ENCODE measurements at places on chromosomes 6 and 20. TPM values are rescaled to one million over a fixed set of nuclear protein-coding genes. Genes with fewer than 3 reads are reported as not detected.

- no peak for DNase-seq
These were observed 3.0 kb downstream of the SYNDIG1 start for GRCh38 chr20:24472426-24472825.

GRCh38 chr6:1321738-1322137 lies 9.8 kb downstream of the FOXQ1 start:
- DNase-seq = no peak

GRCh38 chr6:16432075-16433032 lies 194.0 kb downstream of the GMPR start:
- DNase-seq = no peak

- DNase-seq = no peak
These were observed 198.7 kb downstream of the MOXD1 start for GRCh38 chr6:132202574-132202973.

- DNase-seq = no peak
These were observed 61.6 kb downstream of the TIAM2 start for GRCh38 chr6:155056756-155057155.

DNA sequence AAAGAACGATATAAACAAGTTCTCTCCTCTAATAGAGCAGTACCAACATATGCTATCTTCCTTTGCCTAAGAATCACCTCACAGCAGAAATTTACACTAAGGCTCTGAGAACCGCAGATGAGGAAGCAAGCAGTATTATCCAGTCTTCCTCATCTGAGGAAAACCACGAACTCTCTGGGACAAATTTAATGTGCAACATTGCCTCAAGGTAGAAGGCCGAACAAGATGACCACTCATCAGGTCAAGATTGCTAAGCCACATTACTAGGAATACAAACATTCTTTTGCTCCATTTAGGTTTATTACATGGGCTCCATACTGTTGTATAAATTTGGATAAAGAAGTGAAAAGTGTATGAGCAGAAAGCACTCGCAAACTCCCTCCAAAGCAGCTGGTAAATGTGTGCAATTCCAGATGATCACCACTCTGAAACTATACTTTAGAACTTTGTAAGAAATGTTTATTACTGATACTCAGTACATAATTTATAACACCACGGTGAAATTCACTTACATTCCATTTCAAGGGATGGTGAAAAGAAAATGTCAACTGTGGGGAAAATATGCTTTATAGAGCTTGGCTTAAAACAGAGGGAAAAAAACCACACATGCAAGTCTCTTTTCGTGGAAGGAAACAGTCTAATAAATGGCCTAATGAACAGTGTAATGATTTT lies 398.4 kb downstream of the BTBD9 start:
- no peak for DNase-seq

- no peak for DNase-seq
These were observed 459.9 kb downstream of the BCKDHB start for GRCh38 chr6:80566361-80566760.

GRCh38 chr6:90709431-90709996 lies 122.6 kb upstream of the MAP3K7 start:
- DNase-seq = no peak

GRCh38 chr20:46350201-46350985 lies 42.1 kb upstream of the CDH22 start:
- DNase-seq = no peak

- no peak for DNase-seq
These were observed 271.6 kb upstream of the PRND start for GRCh38 chr20:4449957-4450715.

DNA sequence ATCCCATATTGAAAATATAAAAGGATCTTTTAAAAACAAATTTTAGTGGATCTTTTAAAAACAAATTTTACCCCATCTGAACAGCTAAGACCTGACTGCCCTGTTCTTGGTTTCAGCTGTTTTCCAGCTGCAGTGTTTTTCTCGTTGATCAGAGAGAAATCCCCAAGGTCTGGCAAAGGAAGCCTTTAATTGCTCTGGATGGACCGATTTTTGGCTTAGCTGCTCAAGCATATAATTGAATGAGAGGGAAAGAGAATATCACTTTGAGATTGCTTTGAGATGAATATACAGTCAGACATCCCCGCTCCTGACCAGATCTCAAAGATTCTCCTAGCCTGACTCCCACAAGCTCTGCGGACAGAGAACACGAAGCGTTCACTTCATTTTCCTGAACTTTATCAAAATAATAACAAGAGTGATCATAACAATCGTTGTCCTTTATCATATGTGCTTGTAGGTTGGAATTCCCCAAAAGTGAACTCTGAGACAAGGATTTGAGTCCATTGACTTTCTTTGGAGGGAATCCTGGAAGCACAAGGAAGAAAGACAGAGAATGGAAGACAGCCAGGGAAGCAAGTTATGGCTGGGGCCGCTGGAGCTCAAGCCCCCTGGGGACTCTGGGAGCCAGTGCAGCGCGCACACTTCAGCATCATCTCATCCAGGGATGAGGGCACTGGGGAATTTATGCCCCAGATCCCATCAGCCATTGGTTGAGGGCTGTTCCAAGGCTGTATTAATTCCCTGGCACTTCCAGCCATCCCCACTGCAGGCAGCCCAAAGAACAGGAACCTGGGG lies 101.3 kb downstream of the SNX5 start:
- DNase-seq = no peak

DNA sequence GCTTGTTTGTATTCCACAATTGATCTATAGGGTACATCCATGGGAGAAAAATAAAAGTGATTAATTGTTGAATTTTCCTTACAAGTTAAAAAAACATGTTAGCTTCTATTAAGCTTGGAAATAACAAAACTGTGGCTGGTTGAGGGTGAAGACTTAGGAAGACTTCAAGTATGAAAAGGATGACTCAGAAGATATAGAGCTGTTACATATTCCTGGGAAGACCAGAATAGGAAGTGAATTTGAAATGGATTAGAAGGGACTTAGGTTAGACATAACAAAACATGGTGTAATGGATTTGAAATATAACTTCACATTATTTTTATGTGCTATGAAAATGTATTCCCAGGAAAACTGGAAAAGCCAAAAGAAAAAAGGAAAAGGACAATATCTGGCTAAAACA lies 732.2 kb downstream of the HDGFL1 start:
- DNase-seq = no peak

DNA sequence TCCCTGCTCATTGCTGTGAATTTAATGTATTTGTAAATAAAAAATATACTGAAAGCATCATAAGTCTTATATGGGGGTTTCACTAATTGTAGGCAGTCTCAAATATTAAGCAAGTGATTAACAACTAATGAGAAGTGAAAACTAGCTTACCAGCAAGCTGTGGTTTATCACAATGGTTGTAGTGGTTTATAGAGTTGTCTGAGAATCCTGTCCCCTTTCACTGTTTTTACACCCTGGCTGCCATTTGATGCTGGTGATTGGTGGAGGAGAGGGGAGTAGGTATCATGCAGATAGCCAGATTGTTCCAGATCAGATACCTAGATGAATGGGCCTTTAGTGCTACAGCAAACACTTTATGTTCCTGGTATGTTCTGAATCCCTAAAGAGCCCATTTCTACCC lies 6.0 kb downstream of the MKKS start:
- DNase-seq = no peak

DNA sequence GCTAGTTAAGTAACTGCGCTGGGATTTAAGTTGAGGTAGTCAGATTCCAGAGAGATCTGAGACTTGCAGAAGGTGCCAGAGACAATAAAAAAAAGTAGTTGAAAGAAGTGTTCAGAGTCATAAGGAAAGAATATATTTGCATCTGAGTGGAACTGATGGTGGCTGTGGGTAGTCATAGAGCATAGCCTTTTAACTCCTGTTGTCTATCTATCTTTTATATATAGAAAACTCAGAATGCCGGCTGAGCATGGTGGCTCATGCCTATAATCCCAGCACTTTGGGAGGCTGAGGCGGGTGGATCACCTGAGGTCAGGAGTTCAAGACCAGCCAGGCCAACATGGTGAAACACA lies 62.0 kb downstream of the CARMIL1 start:
- DNase-seq = no peak

DNA sequence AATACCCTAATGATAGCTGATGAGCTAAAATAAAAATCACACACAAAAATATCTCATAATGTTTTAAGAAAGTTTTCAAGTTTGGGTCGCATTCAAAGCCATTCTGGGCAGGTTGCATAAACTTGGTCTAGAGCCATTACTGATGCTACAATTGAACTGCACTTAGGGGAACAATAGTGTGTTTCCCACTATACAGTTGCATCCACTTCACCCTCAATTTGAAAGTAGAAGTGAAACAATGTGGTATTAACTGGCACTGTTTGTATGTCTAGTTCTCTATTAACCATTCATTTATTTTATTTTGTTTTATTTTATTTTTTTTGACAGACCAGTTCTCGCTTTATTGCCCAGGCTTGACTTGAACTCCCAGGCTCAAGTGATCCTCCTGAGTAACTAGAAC lies 23.0 kb upstream of the STK38 start:
- no peak for DNase-seq

- DNase-seq = no peak
These were observed 674.9 kb downstream of the HDGFL1 start for GRCh38 chr6:23244300-23244699.

The PIGU gene
- 10.1 TPM for total RNA-seq

The BEND6 gene
- total RNA-seq = 0.24 TPM

The NT5E gene
- 3.9 TPM for total RNA-seq

The CLVS2 gene
- total RNA-seq = 2.5 TPM

The GATA5 gene
- 0.13 TPM for total RNA-seq

The PET117 gene
- 23.6 TPM for total RNA-seq

The IL20RA gene
- 0.07 TPM for total RNA-seq

All from psoas muscle (tissue), 8 donors.